ENCODE measurements at places on chromosomes 13 and 19.

GRCh38 chr19:6887316-6887715, at the start of gene ADGRE1:
TSS of gene ADGRE1 (plus strand) at chr19:6887579. CDS start at chr19:6887609, 30 bp downstream.
- no peak for DNase-seq

- DNase-seq = no peak
These were observed 14.1 kb downstream of the ZNF490 start for GRCh38 chr19:12596485-12596884.

DNA sequence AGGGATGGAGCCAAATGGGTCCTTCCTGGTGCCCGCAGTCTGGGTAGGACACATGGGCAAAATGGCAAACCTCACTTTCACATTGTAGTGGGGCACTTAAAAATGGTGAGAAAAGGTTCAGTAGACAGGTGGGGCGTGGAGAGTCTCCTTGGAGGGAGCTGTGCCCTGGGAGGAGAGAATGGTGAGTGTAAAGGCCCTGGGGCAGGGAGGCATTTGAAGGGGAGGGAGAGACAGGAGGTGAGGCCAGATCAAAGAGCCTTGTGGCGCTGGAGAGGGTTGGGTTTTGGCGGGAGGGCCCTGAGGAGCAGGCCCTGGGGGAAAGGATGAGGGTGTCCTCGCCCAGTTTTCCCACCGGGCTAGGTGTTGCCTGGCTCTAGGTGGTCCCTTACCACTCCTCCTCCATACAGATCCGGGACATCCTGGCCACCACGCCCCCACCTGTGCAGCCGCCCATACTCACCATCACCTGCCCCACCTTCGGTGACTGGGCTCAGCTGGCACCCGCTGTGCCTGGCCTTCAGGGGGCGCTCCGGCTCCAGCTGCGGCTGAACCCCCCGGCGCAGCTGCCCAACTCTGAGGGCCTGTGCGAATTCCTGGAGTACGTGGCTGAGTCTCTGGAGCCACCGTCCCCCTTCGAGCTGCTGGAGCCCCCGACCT, 6.3 kb downstream of the MAP1S start:
- DNase-seq = no peak

DNA sequence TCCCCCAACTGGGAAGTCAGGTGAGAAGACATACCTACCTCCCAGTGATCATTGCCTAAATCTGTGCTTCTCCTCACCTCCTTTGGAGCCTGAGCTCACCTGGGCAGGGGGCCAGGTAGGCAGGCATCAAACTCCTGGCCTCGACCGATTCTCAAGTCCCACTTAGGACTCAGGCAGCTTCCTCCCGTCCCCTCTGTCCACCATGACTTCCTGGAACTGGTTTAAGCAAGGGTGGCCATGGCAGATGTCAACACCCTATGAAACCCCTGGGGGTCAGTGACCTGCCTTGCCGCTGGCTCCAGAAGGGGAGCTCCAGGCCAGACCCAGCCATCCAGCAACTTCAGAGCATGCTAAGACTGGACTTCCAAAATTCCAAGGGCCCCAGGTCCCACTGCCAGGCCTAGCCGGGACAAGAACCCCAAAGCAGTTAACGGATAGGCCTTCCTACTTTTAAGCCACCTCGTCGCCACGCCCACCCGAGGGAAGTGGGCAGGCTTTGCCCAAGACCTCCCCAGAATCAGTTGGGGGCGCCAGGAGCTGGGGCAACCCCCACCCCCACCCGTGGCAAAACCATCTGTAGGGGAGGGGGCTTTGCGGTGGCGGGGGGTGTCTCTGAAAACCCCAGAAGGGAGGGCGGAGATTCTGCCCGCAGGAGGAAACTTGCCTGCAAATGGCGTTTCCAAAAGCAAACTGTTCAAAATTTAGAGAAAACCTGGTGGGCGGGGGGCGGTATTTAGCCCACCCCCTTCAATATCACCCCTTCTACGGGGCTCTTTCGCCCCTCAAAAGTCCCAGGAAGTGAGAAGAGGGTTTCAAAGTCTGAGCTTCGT, 657 bp downstream of the PLIN3 start:
- no peak for DNase-seq

GRCh38 chr19:39953915-39954314, 17.1 kb upstream of the PSMC4 start:
- DNase-seq = no peak

DNA sequence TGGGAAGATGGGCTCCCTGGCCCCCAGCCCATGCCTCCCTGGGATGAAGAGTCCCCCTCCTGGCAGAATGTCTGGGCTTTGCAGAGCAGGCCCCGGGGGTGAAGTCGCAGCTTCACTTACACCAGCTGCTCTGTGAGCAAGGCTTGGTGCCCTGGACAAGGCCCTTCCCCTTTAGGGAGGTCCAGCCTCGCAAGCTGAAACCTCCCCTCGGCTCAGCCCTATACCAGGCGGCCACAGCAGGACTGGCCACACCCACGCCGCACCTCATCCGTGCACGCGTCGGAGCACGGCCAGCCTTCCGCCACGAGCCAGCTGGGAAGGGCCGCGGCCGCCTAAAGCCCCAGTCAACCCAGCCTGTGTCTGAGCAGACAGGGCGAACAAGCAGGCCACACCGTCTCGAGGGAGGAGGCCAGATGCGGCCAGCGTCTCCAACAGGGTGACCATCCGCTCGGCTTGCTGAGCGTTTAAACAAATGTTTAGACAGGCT, 83.2 kb upstream of the MCF2L start:
- DNase-seq = no peak

DNA sequence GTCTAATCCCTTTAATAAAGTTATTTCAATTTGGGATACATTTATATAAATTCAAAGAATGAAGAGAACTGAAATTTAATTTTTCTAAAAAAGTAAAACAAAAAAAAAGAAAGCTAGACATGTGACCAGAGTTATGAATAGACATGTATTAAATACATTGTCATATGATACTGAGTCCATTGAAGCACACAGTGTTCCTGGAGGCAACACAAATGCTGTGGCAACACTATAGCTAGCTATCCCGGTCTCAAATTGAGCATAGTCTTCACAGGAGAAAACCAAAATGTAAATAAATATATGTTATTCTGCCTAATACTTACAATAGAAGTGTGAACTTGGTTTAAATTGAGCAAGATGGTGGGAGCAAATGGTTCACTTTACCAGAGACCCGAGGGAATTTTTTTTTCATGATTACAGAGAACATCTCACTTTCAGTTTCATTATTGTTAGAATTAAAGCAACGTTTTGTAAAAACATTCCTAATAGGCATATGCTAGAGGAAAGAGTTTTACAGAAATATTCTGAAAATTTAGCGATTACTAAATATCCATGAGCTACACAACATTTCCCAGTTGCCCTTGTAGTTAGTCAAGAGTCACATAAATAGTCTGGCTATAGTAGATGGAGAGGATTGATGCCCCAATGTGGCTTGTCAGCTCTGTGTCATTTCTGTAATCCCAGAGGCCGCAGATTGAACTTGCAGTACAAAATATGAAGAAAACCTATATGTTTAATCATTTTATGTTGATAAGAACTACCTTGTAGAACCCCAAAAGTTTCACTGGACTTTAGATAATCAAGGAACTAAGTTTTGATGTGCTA, 775.7 kb upstream of the SPRY2 start:
- DNase-seq = peak; percentile 36

DNA sequence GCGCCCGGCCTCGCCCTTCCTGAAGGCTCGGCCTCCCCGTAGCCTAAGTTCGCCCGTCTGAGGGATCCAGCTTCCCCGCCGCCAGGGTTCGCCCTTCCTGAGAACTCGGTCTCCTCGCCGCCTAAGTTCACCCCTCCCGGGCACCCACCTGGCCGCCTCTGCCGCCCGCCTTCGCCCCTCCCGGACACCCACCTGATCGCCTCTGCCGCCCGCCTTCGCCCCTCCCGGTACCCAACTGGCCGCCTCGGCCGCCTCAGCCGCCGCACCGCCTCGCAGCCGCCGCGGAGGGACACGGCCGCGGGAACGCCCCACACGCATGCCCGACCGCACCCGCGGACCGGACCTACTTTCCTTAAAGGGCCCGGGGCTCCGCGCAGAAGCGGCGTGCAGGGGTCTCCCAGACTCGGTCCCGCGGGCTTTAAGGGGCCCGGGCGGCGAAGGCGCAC, at the start of gene MOB3A:
MOB3A (minus strand) TSS at position 293 of the 446 bp plus-strand sequence. CDS start 17,766 bp downstream, outside the sequence.
- DNase-seq = peak; percentile 92

- no peak for DNase-seq
These were observed 30.7 kb upstream of the LPAR6 start for GRCh38 chr13:48443442-48444208.

GRCh38 chr19:45304141-45304926, 18.3 kb downstream of the CKM start:
- DNase-seq = no peak

- no peak for DNase-seq
These were observed 255.9 kb downstream of the TBC1D4 start for GRCh38 chr13:75226092-75226491.

DNA sequence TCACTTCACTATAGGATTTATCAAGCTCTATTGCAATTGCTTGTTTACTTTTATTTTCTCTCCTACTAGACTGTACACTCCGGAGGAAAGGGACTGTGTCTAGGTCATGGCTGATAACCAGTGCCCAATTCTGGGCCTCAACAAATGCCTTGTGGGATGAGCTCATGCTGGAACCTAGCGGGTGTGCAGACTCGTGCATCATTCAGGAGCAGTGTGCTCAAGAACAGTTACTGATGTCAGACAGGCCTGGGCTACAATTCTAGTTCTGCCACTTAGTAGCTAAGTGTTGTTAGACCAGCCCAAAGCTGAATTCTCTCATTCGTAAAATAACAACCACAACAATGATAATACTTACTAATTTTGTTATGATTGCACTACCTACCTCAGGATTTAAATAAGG, 95.4 kb downstream of the CYSLTR2 start:
- no peak for DNase-seq

DNA sequence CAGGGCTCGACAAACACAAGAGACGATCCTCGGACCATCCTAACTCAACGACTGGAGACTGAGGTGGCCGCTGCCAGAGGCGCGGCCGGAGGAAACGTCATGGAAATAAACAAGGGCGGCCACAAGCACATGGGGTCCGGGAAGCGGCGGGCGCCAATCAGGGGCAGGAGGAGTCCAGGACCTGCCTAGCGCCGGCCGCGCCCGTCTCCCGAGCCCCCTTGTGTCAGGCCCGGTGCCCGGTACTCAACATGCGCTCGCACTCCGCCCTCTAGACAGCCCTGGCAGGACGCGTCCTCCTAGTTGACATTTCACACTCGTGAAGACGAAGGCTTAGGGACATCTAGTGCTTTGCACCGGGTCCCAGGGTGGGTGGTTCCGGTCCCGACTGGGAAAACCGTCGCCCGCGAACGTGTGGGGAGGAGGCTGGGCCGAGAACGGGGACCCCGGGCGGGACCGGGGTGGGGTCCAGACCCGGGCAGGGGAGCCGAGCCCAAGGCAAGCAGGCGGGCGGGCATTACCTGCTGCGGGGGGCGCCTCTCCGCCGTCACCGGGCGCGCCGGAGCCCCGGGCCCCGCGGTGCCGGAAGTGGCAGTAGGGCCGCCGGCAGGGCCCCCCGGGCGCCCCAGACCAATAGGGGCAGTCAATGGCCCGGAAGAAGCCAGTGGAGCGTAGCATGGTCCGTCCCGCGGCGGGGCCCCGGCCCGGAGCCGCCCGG, 442 bp downstream of the REXO1 start:
- no peak for DNase-seq

- peak; percentile 35 for DNase-seq
These were observed 637 bp downstream of the RANBP3 start for GRCh38 chr19:5977222-5977784.

DNA sequence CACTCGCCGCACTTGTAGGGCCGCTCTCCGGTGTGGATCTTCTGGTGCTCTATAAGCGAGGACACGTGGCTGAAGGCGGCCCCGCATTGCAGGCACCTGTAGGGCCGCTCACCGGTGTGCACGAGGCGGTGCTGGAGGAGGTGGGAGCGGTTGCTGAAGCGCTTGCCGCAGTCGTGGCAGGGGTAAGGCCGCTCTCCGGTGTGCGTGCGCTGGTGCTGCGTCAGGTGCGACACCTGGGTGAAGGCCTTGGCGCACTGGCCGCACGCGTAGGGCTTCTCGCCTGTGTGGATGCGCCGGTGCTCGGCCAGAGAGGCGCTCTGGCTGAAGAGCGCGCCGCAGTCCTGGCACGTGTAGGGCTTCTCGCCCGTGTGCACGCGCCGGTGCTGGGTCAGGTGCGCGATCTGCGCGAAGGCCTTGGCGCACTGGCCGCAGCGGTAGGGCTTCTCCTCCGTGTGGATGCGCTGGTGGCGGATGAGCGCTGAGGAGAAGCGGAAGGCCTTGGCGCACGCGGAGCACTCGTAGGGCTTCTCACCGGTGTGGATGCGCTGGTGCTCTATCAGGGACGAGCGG, 7.5 kb downstream of the ZNF835 start:
- DNase-seq = no peak

DNA sequence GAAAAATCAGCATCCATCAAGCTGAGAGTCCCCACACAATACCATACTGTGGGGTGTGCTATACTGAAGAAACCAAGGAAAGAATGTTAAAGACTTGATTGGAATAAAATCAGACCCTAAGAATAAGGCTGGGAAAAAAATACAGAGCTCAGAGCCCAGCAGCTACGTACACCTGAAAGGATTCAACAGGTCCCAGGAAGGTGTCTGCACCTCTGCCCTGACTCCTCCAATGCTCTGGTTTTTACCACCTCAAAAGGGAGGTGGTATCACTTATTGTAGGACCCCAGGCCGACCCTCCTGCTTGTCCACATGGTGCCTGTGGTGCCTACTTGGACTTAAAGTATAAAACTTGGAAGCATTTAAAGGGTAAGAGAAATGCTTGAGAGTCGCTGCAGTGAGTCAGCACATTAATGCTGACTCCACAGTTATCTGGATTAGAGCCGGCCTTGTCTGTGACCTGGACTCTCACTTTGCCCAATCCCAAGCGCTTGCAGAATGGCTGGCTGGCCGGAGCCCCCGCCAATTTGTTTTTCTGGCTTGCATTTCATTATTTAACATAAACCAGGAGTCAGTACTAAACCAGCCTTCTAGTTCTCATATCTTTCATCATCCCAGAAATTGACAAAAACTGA, 110.1 kb downstream of the FGF14 start:
- no peak for DNase-seq

DNA sequence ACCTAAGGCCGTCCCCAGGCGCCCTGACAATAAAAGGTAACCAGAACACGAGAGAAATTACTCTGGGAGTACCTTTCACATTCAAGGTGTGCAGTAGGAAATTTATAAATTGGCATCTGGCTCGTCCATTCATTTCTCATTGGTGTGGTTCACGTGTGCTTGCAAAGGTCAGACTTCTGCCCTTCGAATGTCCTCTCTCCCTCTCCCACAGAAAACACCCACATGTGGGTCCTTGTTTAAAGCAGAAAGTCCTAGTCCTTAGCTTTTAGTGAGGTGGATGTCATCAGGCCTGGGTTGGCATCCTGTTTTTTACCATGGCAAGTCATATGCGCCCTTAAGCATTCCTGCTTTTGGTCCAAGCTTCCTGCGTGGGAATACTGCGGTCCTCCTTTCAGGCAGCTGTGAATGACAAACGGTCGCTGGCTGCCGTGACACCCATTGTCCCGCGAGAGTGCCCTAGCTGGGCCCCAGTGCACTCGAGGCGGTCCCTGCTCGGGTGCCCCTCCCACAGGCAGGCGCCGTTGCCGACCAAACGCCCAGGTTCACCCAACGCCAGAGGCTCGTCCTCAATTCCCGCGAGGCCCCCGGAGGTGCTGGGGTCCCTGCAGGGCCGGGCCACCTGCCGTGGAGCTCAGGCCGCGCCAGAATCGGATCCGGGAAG, at the start of gene NUDT19:
NUDT19 (plus strand) TSS at position 531 of the 661 bp plus-strand sequence. CDS start 140 bp downstream, outside the sequence.
- peak; percentile 87 for DNase-seq

GRCh38 chr13:50731400-50731799, 112.1 kb downstream of the DLEU7 start:
- no peak for DNase-seq

All from MM.1S (cell line).